ENCODE measurements at places on chromosomes 11 and 22.

- peak; percentile 81 for DNase-seq
Observed at GRCh38 chr22:40348025-40348658, 1.8 kb downstream of the ADSL start.

GRCh38 chr22:33811208-33811607 lies 109.1 kb downstream of the LARGE1 start:
- no peak for DNase-seq

DNA sequence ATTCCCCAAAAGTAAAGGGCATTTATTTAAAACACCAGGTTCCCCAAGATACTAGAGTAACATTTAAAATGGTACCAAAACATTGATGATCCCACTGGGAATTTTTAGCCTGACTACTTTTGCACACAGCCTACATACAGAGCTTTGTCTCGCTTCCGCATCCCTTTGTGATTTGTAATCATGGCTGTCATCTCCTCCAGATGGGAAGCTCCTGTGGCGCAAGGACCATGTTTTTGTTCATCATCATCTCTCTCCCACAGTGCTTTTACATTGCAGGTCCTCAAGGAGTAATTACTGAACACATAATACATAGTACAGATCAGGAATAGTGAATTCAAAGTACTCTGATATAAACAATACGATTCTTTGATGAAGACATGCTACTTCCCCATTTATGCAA lies 231.2 kb upstream of the MTNR1B start:
- no peak for DNase-seq

DNA sequence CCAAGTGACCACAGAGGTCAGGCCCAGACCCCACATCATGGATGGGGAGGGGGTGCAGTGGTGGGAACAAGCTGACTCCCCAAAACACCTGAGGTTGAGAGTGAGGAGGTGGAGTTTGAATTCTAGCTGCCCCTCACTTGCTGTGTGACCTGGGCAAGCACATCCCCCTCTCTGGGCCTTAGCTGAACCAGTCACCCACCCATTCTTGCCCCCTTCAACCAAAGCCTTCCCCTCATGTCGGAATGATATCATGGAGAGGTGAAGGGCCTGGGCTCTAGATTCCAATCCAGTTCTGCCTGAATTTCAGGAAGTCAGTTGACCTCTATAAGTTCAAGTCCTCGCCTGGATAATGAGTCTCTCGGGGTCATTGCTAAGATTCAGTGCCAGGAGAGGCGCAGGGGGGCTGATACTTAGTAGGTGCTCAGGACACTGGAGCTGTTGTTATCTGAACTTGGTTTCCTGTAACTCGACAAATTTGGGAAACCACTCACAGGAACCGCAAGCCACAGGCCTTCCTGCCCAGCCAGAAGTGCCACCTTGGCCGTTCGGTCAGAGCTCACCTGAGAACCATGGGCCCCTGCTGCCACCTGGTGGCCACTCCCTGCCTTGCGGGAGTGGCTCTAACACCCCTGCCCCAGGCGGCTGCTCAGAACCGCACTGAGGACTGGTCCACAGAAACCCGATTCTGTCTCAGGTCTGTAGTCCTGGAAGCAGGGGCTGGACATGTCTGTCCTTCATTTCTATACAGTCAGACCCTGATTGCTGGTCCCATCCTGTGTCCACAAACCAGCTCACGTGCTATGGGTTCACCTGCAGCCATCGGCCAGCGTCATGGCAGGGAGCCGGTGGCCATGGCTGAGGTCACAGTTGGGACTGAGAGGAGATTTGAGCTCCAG lies 6.9 kb downstream of the CDC42EP1 start:
- DNase-seq = peak; percentile 94

GRCh38 chr11:12330485-12331231 lies 46.7 kb upstream of the PARVA start:
- no peak for DNase-seq

GRCh38 chr11:84243629-84244263 lies 957.6 kb upstream of the CCDC90B start:
- no peak for DNase-seq

DNA sequence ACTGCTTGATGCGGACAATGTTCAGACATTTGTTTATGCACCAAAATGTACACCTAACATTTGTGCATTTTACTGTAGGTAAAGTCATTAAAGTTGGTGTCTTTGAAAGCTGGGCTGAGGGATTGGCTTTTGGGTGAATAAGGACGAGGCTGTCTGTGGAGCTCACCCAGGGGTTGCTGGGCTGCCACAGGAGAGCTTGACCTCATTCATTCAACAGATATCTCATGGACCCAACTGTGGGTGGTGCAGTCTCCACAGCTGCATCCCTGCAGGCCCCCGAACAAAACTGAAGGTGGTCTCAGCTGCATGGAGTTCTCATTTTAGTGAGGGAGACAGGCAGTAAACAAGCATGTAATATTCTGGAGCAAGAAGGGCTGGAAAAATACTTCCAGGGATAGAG lies 32.7 kb downstream of the SGSM3 start:
- DNase-seq = no peak

DNA sequence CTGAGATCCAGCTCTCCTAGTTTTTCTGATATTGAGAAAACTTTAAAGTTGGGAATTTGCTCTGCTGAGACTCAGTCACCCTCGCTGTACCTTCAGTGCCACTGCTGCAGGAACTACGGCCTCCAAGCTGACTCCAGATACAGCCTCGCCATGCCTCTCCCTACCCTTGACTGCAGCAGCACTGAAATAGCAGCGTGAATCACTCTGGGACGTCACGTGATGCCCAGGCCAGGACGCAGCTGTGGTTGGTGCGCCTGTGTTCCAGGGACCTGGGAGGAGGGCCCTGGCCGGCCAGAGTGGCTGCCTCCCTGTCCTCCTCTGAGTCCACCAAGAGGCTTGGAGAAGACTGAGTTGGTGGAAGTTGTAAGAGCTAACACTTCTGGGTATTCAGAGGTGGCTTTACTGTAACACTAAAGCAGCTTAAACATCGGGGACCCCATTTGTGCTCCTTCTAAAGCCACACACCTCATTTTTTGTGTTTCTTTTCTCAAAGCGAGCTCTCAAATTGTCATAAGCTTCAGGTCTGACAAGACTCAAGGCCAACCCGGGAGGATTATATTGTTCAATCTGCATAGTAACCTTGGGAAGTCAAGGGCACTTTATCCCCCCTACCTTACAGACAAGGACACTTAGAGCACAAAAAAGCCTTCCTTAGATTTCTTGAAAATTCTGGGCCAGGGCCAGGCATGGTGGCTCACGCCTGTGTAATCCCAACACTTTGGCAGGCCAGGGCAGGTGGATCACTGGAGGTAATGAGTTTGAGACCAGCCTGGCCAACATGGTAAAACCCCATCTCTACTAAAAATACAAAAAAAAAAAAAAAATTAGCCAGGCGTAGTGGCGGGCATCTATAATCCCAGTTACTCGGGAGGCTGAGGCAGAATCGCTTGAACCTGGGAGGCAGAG lies 4.2 kb upstream of the STIP1 start:
- peak; percentile 57 for DNase-seq

DNA sequence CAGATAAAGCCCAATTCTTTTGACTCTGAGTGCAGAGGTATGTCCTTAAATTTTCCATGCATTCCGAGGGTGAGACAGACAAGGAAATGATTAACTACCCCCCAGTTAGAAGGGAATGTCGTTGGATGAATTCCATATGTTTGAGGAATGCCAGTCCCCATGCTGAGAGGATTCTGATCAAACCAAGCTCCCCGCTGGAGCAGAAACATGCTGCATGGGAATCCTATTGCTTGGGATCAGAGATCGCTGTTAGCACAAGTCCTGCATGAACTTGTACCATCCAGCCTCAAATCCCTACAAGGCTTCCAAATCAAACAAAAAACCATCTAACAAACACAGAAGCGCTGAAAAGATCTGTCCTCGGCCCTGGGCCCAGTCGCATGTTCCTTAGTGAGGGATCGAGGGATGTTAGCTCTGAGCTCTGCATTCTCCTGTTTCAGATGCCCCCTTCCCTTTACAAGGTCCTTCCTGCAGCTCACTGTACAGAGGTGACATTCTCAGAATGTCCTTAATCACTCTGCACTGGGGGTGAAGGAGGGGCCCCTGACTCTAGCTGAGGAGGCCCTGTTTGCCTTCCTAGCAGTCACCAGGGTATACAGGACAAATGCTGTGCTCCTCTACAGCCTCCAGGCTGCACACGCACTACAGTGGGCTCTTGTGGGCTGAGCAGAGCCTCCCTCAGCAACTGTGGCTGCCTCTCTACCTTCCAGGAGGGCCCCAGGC lies 353.4 kb downstream of the TENM4 start:
- no peak for DNase-seq

DNA sequence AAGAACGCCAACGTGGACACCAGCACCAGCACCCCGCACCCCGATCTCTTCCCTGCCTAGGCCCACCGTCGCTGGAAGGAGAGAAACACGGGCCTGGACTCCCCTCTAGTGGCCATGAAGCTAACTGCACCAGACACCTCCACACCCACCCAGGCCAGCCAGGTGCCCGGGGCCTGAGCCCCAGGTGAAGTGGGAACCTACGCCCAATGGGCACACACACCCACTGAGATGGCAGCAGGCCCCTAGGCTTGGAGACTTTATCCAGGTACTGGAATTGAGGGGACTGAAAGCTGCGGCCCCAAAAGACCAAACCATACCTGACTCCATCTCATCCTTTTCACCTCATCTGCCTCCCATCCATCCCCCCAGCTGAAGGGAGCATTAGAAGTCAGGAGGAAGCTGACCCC lies 81.0 kb downstream of the BUD13 start:
- peak; percentile 57 for DNase-seq

- DNase-seq = no peak
Observed at GRCh38 chr11:67545280-67545679, 22.0 kb upstream of the CABP2 start.

DNA sequence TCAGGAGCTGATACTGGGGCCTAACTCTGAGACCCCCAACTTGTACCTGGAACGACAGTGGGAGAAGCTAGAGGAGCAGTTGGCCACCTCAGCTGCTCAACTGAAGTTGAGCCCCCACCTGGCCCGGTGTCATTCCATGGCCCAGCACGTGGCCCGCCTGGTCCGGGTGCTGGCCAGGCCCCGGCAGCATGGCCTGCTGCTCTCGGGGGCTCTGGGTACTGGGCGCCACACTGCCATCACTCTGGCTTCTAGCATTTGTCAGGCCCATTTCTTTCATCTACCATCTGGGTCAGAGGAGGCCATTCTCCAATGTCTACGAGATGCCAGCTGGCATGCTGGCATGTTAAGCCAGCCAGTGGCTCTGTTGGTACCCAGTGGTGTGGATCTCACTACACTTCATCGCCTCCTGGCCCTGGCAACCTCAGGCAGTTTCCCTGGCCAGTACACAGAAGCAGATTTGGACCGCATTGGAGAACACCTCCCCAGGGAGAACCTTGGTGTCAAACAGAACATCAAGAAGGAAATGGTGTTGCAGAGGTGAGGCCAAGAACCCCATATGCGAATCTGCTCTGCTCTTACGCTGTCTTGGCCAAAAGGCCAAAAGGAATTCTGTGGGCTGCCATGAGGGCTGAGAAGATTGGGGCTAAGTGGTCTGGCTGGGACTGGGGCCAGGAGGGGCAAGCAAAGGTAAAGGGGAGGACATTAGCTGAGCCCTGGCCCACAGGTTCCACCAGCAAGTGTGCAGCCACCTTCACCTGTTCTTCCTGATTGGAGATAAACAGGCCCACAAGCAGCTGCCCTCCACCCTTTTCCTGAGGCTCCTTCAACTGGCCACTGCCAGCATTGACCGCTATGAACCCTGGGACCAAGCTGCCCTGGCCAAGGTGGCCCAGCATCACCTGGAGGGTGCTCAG lies 45.4 kb downstream of the RRP8 start:
- DNase-seq = no peak

DNA sequence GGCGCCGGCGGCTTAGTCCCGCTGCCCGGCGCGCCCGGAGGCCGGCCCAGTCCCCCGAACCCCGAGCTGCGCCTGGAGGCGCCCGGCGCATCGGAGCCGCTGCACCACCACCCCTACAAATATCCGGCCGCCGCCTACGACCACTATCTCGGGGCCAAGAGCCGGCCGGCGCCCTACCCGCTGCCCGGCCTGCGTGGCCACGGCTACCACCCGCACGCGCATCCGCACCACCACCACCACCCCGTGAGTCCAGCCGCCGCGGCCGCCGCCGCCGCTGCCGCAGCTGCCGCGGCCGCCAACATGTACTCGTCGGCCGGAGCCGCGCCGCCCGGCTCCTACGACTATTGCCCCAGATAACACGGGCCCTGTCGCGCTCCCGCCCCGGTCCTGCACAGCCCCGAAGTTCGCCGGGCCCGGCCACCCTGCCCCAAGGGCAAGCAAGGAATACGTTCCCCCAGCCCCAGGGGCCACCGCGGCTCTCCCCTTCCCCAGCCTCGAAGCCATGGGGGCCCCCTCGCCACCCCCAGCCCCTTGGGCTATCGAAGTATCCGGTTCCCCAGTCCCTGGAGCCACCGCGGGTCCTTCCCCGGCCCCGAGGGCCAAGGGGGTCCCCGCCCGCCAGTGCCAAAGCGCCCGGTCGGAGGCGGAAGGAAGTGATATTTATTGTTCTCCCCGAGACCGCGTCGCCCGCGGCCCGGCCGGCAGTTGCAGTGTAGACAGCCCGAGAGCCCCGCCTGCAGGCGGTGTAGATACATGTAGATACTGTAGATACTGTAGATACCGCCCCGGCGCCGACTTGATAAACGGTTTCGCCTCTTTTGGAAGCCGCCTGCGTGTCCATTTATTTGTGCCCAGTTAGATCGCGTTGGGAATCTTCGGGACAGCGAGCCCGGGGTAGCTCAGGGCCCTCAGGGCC lies 6.2 kb downstream of the TBX1 start:
- peak; percentile 52 for DNase-seq

DNA sequence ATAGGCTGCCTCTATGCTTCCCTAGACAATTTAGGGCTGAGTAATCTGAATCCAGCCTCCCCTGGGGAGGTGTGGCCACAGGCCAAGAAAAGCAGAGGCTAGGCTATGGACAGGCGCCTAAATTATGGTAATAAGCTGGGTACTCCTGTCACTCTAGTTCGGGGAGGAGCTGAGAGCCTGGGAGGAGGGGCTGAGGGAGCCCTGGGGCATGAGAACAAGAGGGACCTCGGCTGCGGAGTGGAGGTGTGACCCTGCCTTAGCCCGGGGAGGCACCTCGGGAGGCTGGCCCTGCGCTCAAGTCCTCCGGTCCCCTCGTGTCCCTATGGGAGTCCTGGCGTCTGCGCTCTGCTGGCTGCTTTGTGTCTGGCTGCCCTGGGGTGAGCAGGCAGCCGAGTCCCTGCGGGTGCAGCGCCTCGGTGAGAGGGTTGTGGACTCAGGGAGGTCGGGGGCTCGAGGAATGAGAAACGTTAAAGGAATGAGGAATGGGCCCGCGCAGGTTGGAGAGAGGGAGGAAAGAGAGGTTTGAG lies at the start of gene OTOG:
Gene OTOG, plus strand, starts transcription at position 209 of the 527 bp plus-strand sequence. Its CDS starts 114 bp downstream, at position 323.
- DNase-seq = no peak

- no peak for DNase-seq
Observed at GRCh38 chr11:130295657-130296056, 19.1 kb downstream of the ZBTB44 start.

- DNase-seq = no peak
Observed at GRCh38 chr11:102583141-102583873, 41.8 kb downstream of the MMP20 start.

All from activated CD4-positive, alpha-beta T cell treated with anti-CD3 and anti-CD28 coated beads, Interleukin-2, amount 10 ng/mL, durations not matched to agents 7 days and 5 days (primary cell).